Fibroblast of upper back skin (primary cell): ENCODE measurements at places on chromosomes 12 and 14.

DNA sequence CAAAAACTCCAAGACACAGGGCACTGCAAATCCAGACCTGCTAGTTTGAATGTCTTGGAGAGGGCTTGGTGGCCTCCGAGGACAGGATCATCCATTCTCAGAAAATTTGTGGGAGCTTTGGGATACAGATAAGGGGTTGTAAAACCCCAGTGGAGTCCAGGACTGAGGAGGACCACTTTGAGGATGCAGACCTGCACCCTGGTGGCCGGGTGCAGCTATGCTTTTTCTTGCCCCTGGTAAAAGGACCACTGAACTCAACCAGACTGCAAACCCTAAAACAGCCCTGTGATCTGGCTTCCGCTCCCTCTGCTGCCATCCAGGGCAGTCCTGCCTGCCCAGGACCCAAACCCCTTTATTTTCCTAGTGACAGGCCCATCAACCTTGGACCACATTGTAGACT, 169.5 kb upstream of the DAAM1 start:
- DNase-seq, result no peak

GRCh38 chr12:86600664-86601231, 344.6 kb upstream of the MGAT4C start:
- DNase-seq, result no peak

GRCh38 chr12:51087818-51088217, 4.4 kb upstream of the CSRNP2 start:
- DNase-seq, result no peak

DNA sequence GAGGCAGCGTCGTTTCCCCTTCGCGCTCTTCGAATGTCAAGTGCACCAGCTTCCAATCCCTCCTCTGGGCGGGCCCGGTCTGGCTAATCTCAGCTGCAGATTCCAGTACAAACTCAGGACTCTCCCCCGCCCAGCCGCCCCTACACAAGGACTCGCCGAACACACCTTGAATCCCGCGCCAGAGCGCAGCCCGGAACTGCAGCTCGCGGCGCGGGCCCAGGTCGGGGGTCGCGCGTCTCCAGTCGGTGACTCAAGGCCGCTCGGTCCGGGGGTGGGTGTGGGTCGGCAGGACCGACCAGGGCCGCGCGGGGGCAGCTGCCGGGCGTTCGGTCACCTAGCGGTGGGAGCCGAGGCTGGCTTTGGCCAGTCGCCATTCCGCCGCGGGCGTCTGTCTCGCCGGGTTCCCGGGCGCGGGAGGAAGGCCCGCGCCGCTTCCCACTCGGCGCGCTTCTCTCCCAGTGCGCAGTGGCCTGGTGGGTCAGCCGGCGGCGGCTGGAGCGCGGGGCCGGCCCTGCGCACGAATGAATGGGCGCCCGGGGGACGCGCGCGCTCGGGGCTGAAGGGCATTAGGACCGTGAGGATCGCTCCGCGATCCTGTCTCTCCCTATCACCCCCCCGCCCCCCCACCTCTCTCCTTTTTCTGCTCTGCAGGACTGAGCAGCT, at the start of gene GALNT16:
GALNT16 (plus strand) TSS at position 632 of the 663 bp plus-strand sequence. CDS start 133 bp downstream, outside the sequence.
- DNase-seq, result no peak

GRCh38 chr14:58638231-58639197, 752 bp downstream of the DACT1 start:
- peak; percentile 41 for DNase-seq

- no peak for DNase-seq
These were observed 72.8 kb downstream of the CAPZA3 start for GRCh38 chr12:18810537-18811253.

DNA sequence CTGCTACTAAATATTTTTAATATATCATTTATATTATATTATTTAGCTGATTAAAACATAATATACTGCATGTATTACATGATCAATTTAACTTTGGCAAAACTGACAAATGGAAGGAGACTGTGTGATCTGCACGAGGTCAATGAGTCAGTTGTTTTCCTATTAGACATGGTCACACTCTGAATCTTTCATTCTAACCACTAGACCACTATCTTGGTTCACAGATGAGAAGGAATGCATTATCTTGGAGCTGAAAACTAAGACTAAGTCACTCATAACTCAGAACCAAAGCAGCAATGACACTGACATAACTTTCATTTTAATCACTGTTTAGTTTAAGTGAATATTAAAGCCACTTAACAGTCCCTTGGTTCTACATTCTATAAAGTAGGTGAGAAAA, 37.4 kb downstream of the GNPTAB start:
- peak; percentile 56 for DNase-seq

GRCh38 chr12:30643366-30643765, 52.3 kb downstream of the IPO8 start:
- DNase-seq, result peak; percentile 9

DNA sequence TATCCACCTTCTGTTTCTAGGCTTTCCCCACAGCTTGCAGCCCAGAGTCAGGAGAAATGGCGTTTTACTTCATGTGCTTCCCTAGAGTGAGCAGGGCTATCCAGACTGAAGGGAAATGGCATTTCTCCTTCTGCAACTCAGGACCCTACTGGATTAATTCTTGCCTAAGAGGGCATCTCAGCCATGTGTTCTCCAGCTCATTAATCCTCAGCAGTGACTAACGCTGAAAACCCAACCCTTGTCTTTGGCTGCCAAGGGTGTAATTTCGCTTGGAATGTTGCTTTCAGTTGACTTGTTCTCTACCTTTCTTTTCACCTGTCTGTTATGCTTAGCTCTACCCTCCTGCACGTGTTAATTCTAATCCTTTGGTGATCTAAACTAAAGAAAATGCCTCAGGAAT, 21.0 kb upstream of the EMP1 start:
- peak; percentile 59 for DNase-seq

DNA sequence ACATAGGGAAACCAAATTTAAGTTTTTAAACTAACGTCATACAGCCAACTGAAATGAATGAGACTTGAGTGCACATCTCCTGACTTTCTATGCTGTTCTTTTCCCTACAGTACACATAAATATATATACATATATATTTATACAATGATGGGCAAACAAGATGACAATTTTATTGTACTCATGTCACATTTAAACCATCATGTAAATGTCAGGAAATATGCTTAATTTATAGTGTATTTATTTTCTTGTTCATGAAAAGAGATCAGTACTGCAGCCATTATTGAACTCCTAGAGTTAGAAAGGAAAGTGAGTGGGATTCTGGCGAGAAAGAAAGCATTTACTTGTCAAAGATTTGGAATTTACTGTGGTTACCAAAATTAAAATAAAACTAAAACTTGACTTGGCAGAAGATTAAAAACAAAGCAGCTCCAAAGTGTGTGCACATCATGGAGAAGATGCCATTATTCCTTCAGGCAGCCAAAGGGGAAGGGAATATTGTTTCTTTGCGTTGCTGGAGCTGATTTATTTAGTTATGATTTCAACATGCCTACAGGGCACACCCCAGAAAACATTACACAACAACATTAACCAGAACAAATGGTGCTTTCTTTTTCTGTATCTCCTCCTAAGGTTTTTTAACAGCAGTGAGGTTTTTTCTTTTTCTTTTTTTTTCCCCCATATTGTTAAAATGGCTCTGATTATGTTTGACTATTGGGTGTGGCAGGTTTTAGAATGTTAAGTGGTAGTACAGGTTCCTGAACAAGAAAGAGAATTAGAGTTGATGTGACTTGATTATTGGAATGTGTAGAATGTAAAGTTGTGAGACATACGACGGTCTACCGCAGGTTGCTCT, 144.6 kb downstream of the RAD51B start:
- DNase-seq, result peak; percentile 34

DNA sequence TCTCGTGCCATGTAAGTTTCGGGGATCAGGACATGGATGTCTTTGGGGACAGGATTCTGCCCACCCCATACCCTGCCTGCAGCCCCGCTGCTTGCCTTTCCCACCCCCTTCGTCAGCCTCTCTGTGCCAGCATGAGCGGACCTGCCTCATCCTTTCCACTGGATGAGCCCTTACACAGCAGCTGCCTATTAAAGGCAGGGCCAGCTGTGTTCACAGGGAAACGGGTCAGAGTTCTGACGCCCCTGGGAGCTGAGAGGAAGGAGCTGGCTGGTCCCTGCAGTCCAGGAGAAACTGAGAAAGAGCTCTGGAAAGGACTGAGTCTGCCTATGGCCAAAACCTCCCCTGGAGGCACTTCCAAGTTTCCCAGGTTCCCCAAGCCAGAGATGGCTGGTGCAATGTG, 83.5 kb upstream of the NCOR2 start:
- DNase-seq, result no peak

GRCh38 chr14:67623114-67623513, 3.4 kb downstream of the ARG2 start:
- DNase-seq, result no peak

DNA sequence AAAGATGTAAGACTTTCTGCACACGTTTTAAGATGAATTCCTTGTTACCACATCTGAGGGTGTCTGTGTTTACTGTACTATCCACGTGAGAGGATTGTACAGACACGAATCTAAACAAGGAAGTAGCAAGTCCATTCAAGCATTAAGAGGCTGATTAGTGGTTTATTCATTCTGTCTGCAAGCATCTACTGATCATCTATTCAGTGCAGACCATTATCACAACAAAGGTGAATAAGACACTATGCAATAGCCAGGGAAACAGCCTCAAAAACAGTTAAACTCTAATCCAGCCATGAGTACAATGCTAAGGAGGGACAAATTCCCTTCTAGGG, 111.6 kb upstream of the PZP start:
- DNase-seq, result no peak

DNA sequence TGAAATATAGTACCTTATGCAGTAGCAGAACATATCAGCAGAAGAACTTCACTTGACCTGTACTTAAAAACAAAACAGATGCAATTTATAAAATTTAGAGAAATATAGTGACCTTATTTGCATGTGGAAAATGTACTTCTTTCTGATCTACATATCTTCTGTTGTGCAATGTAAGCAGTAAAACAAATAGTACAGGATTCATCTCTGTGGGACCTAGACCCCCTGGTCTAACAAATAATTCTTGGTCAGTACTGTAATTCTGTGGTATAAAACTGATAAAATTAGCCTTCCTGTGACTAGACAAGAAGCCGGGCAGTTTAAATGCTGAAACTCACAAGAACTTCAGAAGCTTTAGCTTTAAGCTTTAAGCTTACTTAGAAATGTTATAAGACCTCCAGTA, 21.6 kb downstream of the HIF1A start:
- DNase-seq, result no peak

GRCh38 chr14:92039063-92039718, 668 bp downstream of the TRIP11 start:
- peak; percentile 73 for DNase-seq

- DNase-seq, result peak; percentile 56
These were observed 364.8 kb downstream of the SNAPC1 start for GRCh38 chr14:62126879-62127478.
